ENCODE measurements at places on chromosomes 1 and 21.
A peak's percentile ranks its signal among the peaks of the same experiment; 100 is the strongest.

GRCh38 chr1:109293026-109293425 lies 10.1 kb upstream of the PSRC1 start:
- peaks cover 24% of the 10 kb centered on the region for H3K4me1 ChIP-seq
- no peak overlapping the region for H3K4me3 ChIP-seq
- H3K36me3 ChIP-seq: no peaks in the 10 kb centered on the region
- no peaks in the 10 kb centered on the region for H3K27me3 ChIP-seq
- no peak for DNase-seq
- no peak overlapping the region for H3K27ac ChIP-seq

GRCh38 chr1:243738020-243738419 lies 112.0 kb downstream of the AKT3 start:
- no peak overlapping the region for H3K27ac ChIP-seq
- H3K4me3 ChIP-seq: no peak overlapping the region
- DNase-seq: no peak
- H3K27me3 ChIP-seq: no peaks in the 10 kb centered on the region
- H3K4me1 ChIP-seq: peaks cover 7% of the 10 kb centered on the region

DNA sequence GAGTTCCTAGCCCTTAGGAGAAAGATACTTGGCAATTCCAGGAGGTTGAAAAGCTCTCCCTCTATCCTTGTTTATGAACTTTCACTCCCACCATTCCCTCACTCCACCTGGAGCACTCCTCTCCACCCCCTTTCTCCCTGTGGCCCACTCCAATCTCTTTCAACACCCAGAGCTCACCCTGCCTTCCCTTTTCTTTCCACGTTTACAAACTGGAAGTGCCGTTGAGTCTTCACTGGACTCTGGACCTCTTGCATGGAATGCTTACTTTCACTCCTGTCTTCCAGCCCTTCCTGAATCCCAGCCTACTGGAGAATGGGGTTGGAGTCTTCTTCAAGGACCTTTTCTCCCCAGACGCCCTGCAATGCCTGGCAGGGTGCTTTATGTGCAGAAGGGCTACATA lies 198.5 kb downstream of the RHOU start:
- peaks cover 12% of the 10 kb centered on the region for H3K4me1 ChIP-seq
- DNase-seq: no peak
- H3K27ac ChIP-seq: no peak overlapping the region
- H3K4me3 ChIP-seq: no peak overlapping the region

DNA sequence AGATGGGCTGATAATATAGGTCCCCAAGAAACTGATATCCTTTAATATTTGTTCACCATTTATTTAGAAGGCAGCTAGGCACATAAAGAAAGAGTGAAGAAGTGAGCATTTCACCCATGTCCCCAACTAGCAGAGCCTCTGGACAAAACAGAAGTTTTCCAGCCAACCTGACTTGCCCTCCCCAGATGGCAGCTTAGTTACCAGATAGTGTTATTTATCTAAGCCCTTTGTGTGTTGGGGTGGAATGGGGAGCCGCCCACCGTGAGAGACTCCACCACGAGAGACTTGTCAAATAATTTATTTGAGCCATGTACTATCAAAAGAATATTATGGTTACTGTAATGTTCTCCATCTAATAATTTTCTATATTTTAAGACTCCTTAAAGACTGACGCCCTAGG lies 54.9 kb upstream of the C1orf198 start:
- no peak for DNase-seq
- H3K27me3 ChIP-seq: no peaks in the 10 kb centered on the region
- H3K27ac ChIP-seq: no peak overlapping the region
- no peak overlapping the region for H3K4me3 ChIP-seq
- peaks cover 2% of the 10 kb centered on the region for H3K36me3 ChIP-seq

GRCh38 chr21:26588446-26588845 lies 15.4 kb upstream of the CYYR1 start:
- H3K4me3 ChIP-seq: no peak overlapping the region
- no peaks in the 10 kb centered on the region for H3K27me3 ChIP-seq
- no peaks in the 10 kb centered on the region for H3K4me1 ChIP-seq
- no peaks in the 10 kb centered on the region for H3K36me3 ChIP-seq
- DNase-seq: no peak

DNA sequence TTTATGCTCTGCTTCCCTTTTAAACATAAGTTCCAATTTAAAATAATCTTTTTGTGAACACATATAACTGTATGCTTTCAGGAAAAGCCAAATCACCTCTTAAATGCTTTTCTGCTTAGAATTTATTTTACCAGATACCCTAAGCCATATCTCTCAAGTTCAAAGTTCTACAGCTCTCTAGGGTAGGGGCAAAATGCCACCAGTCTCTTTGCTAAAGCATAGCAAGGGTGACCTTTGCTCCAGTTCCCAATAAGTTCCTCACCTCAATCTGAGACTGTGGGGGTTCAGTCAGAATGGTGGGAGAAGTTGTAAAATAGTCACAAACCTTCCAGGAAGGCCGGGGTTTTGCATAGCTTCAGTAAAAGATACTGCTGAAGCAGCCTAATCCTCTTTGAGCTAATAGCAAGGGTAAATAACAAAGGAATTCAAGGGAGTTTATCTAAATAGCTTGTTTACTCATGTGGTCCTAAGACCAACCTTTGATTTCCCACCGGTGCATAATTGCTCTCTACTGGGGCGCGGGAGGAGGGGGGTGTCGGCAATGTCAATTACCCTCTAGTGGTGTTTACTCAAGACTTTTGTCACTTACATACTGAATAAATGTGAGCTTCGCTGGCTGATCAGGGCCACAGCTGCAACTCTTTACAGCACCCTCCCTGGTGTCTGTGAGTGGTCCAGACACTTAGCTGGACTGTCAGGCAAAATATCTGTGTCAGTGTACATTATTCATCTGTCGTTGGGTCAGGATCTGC lies 1376.2 kb downstream of the NCAM2 start:
- no peak for DNase-seq
- H3K4me3 ChIP-seq: no peak overlapping the region
- no peaks in the 10 kb centered on the region for H3K27me3 ChIP-seq
- no peak overlapping the region for H3K27ac ChIP-seq

- no peaks in the 10 kb centered on the region for H3K4me1 ChIP-seq
- no peak overlapping the region for H3K27ac ChIP-seq
- no peaks in the 10 kb centered on the region for H3K36me3 ChIP-seq
Measured at GRCh38 chr21:15514073-15514946, 215.5 kb upstream of the USP25 start.

DNA sequence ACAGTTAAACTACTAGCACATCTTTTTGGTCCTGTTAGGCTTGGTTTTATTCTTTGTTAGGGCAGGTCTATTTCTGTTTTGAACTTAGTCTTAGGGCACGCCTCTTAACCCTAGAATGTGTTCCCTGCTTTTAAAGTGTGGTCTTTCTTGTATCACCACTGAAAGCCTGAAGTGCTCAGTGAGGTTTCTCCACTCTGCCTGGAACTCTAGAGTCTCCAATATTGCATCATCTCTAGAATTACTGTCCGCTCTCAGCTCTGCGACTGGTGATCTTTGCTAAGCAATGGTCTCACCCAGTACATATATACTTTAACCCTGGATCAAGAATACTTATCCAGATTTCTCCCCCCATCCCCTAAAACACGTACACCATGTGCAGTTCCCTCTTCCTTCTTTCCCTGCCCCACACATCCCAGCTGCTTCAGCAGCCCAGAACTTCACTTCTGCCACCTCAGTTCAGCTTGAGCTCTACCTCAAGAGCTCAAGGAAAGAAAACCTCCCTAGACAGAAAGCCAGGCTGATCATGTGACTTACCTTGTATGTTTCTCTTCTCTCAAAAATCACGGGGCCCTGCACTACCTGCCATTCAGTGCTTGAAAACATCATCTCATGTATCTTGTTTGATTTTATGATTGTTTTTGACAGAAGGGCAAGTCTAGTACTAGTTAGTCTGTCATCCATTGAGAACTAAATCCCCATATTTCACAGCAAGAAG lies 59.9 kb downstream of the TENT5C start:
- H3K27me3 ChIP-seq: no peaks in the 10 kb centered on the region
- no peak overlapping the region for H3K27ac ChIP-seq
- no peaks in the 10 kb centered on the region for H3K4me1 ChIP-seq

DNA sequence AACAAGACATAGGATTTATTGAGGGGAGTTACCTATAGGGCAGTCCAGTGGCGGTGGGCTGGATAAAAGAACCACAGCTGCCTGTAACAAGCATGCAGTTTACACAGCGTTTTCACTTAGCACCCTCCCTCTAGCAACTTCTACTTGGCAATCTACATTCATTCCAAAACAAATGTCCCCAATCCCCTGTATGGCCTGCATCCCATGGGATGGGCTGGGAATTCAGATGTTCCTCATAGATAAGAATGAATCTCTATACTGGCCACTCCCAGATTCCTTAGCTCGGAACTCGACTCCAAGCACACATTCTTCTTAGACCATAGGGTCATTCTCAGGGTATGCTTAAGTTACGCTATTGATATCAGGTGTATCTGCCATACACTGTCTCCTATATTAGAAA lies 33.3 kb downstream of the PCP4 start:
- no peak overlapping the region for H3K27ac ChIP-seq
- no peaks in the 10 kb centered on the region for H3K36me3 ChIP-seq
- H3K27me3 ChIP-seq: no peaks in the 10 kb centered on the region
- peak; percentile 67 for DNase-seq

GRCh38 chr1:121516234-121516967 lies 331.6 kb downstream of the SRGAP2C start:
- H3K4me3 ChIP-seq: no peak overlapping the region
- no peaks in the 10 kb centered on the region for H3K27me3 ChIP-seq
- no peaks in the 10 kb centered on the region for H3K36me3 ChIP-seq
- H3K4me1 ChIP-seq: peaks cover 2% of the 10 kb centered on the region
- DNase-seq: no peak

DNA sequence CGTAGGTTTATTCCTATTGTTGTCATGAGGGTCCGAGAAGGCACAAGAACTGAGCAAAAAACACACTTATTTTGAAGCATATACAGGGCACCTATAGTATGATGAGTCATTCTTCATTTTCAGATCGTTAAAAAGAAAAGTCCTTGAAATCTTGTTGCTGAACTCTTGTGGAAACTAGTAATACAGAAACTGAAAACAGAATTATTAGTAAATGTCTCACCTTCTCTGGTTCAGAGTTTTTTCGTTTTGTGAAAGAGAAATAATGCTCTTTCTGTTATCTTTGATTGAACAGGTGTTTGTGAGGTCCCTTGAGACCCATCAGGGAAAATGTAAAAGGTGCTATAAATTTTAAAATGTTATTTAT lies 102.0 kb upstream of the COA6 start:
- no peaks in the 10 kb centered on the region for H3K4me1 ChIP-seq
- no peaks in the 10 kb centered on the region for H3K27me3 ChIP-seq
- no peaks in the 10 kb centered on the region for H3K36me3 ChIP-seq
- no peak for DNase-seq

DNA sequence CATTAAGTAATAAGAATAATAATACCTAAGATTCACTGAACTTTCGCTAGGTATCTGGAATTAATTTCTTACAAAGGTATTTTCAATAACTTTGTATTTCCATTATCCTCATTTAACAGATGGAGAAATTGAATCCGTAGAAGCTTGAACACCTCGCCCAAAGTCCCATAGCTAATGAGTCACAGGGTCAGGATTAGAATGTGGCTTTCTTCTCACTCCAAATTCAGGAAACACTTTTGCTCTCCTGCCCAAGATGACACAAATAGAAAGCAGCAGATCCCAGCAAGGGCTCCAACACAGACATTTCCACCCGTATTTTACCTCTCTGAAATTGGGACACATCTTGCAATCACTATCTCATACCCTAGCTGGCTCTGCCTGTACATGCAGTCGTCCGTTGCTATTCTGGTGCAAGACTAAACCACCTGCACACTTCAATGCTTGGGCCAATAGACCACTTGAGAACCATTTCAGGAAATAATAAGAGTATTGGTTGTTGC lies 125.9 kb upstream of the GREM2 start:
- no peak overlapping the region for H3K4me3 ChIP-seq
- H3K27me3 ChIP-seq: no peaks in the 10 kb centered on the region
- no peaks in the 10 kb centered on the region for H3K36me3 ChIP-seq

GRCh38 chr1:236141447-236142252 lies 689 bp upstream of the GPR137B start:
- H3K27ac ChIP-seq: no peak overlapping the region
- peak; percentile 55 for DNase-seq
- H3K4me3 ChIP-seq: peak overlapping the region; percentile 72
- H3K4me1 ChIP-seq: peaks cover 8% of the 10 kb centered on the region

GRCh38 chr1:196611873-196612272 lies 3.6 kb upstream of the KCNT2 start:
- H3K4me1 ChIP-seq: no peaks in the 10 kb centered on the region
- no peak for DNase-seq
- no peak overlapping the region for H3K27ac ChIP-seq
- no peak overlapping the region for H3K4me3 ChIP-seq

- DNase-seq: no peak
- H3K4me3 ChIP-seq: no peak overlapping the region
- H3K4me1 ChIP-seq: peaks cover 2% of the 10 kb centered on the region
- H3K27me3 ChIP-seq: no peaks in the 10 kb centered on the region
- H3K36me3 ChIP-seq: no peaks in the 10 kb centered on the region
Measured at GRCh38 chr1:66413136-66413837, 120.7 kb upstream of the SGIP1 start.

- no peaks in the 10 kb centered on the region for H3K36me3 ChIP-seq
- no peak for DNase-seq
- H3K27ac ChIP-seq: no peak overlapping the region
- H3K4me1 ChIP-seq: no peaks in the 10 kb centered on the region
Measured at GRCh38 chr1:189237008-189237407, 1240.7 kb downstream of the BRINP3 start.

- peak; percentile 82 for DNase-seq
- H3K27ac ChIP-seq: peak overlapping the region; percentile 56
- H3K4me3 ChIP-seq: no peak overlapping the region
- peaks cover 23% of the 10 kb centered on the region for H3K4me1 ChIP-seq
Measured at GRCh38 chr1:117181630-117182041, 29.1 kb downstream of the VTCN1 start.

GRCh38 chr1:53328541-53329499 lies 950 bp upstream of the LRP8 start:
- H3K27me3 ChIP-seq: peaks cover 4% of the 10 kb centered on the region
- H3K4me3 ChIP-seq: peak overlapping the region; percentile 35
- DNase-seq: no peak
- peaks cover 17% of the 10 kb centered on the region for H3K4me1 ChIP-seq
- no peaks in the 10 kb centered on the region for H3K36me3 ChIP-seq

GRCh38 chr1:200659269-200659668 lies 10.4 kb downstream of the DDX59 start:
- H3K36me3 ChIP-seq: peaks cover 12% of the 10 kb centered on the region
- no peaks in the 10 kb centered on the region for H3K27me3 ChIP-seq
- DNase-seq: peak; percentile 89
- H3K27ac ChIP-seq: peak overlapping the region; percentile 86

- peak; percentile 77 for DNase-seq
- H3K36me3 ChIP-seq: peaks cover 12% of the 10 kb centered on the region
- no peak overlapping the region for H3K27ac ChIP-seq
- H3K27me3 ChIP-seq: no peaks in the 10 kb centered on the region
- H3K4me1 ChIP-seq: peaks cover 5% of the 10 kb centered on the region
Measured at GRCh38 chr1:46714976-46715375, 3.9 kb downstream of the EFCAB14 start.

GRCh38 chr1:83999316-83999819 lies 436 bp upstream of the TTLL7 start:
- DNase-seq: peak; percentile 13
- H3K4me3 ChIP-seq: peak overlapping the region; percentile 93
- no peak overlapping the region for H3K27ac ChIP-seq

GRCh38 chr1:101198842-101199636 lies 37.8 kb upstream of the S1PR1 start:
- H3K27me3 ChIP-seq: no peaks in the 10 kb centered on the region
- no peak overlapping the region for H3K4me3 ChIP-seq
- no peak for DNase-seq
- no peak overlapping the region for H3K27ac ChIP-seq
- no peaks in the 10 kb centered on the region for H3K36me3 ChIP-seq

- no peaks in the 10 kb centered on the region for H3K27me3 ChIP-seq
- H3K36me3 ChIP-seq: no peaks in the 10 kb centered on the region
- peak overlapping the region; percentile 70 for H3K4me3 ChIP-seq
- peaks cover 5% of the 10 kb centered on the region for H3K4me1 ChIP-seq
Measured at GRCh38 chr1:44842486-44842861, 579 bp downstream of the PTCH2 start.
